Stimulated activated CD4-positive, alpha-beta T cell treated with anti-CD3 and anti-CD28 coated beads, TNF-alpha, amount 100 ng/mL, for 4 hours (primary cell): ENCODE measurements at places on chromosomes 16 and 17.

DNA sequence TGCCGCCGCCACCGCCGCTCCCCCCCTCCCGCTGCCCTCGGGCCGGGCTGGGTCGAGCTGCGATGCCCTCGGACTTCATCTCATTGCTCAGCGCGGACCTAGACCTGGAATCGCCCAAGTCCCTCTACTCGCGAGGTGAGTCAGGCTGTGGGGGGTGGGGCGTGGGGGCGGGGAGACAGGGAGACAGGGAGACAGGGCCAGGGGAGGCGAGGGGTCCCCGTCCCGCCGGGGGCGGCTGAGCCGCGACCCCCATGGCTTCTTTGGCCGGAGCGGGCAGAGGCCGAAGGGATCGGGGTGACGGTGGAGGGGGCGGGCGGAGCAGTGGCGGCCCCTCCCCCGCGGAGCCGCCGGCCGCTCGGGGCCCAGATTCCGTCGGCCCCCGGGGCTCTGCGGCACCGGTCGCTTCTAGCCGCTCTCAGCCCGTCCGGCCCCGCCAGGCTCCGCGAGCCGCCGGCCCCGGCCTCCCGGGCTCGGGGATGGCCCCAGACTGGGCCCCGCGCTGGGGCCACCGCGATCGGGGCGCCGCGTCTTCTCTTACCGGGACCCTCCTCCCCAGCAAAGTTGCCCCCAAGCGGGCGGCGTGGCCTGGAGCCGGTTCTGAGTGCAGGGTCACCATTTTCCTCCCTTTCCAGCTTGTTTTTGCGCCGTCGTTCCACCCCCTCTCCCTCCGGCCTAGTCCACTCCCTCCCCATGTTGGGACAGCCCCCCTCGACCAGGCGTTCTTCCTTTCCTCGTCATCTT lies 644 bp downstream of the NFAT5 start:
- peak; percentile 3 for DNase-seq

GRCh38 chr17:41523787-41524186 lies 4.3 kb downstream of the KRT19 start:
- no peak for DNase-seq

GRCh38 chr16:26749072-26749471 lies 317.7 kb upstream of the C16orf82 start:
- no peak for DNase-seq

GRCh38 chr16:24045641-24046040 lies 209.9 kb downstream of the PRKCB start:
- DNase-seq, result no peak

- DNase-seq, result peak; percentile 38
These were observed 479 bp downstream of the ITGA3 start for GRCh38 chr17:50056217-50056960.

GRCh38 chr17:42399121-42399520 lies 10.9 kb upstream of the STAT3 start:
- DNase-seq, result no peak

DNA sequence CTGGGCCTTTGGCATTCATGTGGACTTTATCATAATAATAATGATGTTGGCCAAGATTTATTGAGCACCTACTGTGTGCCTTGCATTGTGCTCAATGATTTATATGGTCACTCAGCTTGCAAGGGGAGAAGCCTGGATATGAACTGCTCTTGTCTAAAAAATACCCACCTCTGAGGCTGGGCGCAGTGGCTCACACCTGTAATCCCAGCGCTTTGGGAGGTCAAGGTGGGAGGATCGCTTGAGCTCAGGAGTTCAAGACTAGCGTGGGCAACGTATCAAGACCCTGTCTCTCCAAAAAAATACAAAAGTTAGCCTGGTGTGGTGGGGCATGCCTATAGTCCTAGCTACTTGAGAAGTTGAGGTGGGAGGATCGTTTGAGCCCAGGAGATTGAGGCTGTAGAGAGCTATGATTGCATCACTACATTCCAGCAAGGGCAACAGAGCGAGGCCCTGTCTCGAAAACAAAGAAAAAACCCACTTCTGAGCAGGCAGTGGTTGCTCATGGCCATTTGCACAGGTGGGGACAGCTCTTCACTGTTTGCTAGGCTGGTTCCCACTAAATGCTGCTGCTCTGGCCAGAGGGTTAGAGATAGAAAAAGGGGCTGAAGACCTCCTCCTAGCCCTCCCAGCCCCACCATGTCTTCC lies 4.3 kb upstream of the ADGRG1 start:
- DNase-seq, result no peak

DNA sequence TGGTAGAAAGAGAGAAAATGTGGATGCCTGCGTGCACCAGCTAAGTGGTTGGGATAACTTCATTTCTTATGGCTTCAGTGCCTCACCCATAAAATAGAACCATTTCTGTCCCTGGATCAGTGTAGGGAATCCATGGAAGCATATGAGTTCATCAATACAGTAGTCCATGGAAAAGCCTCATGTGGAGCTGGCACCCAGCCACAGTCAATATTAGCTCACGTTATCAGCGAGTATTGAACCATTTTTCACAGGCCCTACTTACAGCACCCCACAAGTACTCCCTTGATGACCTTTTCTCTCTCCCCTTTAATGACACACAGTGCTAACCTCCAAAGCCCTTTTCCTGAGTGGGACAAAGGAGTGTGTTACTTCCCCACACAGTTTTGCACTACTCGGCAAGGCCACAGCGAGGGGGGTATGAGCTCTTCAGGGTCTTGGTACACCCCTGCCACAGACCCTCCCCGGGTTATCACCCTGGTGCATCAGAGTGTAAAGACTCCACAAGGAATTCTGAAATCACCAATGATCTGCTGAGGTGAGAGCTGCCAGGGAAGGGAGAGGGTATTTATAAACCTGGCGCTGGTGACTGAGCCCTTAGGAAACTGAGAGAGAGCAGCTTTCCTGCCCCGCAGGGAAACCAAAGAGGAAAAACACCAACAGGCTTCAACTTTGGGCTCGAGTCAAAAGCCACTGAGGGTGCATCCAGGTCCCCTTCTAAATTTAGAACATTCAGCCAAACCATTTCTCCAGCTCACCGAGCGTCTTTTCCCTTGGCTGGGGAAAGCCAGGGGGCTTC lies 36.9 kb downstream of the DYNLRB2 start:
- DNase-seq, result no peak

DNA sequence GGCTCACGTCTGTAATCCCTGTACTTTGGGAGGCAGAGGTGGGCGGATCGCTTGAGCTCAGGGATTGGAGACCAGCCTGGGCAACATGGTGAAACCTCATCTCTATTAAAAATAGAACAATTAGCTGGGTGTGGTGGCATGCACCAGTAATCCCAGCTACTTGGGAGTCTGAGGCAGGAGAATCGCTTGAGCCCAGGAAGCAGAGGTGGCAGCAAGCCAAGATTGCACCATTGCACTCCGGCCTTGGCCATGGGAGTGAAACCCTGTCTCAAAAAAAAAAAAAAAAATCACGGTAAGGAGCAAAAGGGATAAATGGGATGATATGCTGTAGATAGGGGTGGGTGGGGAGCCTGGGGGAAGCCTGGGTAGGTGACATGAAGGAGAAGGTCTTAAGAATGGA lies 20.4 kb upstream of the TMEM98 start:
- no peak for DNase-seq

- no peak for DNase-seq
These were observed 18.5 kb downstream of the ITGB4 start for GRCh38 chr17:75739801-75740200.

DNA sequence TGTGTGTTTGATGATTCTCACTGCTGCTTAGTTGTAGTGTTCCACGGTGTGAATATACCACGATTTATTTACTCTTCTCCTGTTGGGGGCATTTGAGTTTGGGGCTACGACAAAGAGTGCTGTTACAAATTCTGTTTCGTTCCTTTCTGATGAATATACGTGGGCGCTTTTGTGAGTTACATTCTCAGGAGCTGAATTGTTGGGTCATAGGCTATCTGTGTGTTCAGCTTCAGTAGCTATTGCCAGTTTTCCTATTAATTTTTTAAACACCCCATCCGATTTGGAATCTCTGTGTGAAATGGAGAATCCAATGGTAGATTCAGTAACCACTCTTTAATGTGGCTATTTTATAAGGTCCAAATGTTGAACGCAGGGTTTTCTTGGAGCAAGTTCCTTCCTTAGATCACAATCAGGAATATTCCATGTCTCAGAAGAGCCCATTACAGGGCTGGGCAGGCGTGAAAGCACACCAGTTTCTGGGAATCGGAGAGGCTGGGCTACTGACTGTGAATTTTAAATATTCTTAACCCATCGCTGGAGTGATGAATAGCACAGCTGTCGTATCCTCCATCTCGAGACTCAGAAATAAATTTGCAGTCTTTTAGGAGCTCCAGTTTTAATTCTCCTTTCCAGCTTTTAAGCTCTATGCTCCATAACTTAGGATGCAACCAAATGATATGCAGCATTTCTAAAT lies 115.9 kb downstream of the PITPNC1 start:
- no peak for DNase-seq

GRCh38 chr17:75147878-75148546 lies 6.3 kb downstream of the JPT1 start:
- DNase-seq, result no peak

GRCh38 chr16:4474192-4474961 lies at the start of gene NMRAL1:
Gene NMRAL1 (minus strand): TSS chr16:4474625. CDS start chr16:4474132, 493 bp downstream.
- DNase-seq, result peak; percentile 50

DNA sequence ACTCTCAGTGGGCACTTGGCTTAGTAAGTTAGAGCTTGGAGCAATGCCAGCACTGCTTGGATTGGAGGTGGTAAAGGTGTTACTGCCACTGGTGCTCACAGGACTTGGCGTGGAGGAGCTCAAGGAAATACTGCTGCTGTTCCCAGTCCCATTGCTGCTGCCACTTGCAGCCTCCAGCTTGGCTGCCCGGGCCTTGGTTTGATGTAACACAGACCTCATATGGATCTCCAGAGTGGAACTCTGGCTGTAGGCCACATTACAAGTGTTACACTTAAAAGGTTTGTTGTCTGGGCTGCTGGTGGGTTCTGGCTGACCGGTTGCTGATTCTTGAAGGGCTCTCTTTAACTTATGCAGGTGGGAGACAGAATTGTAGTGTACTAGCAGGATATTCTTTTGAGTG lies 250.3 kb downstream of the ZFHX3 start:
- no peak for DNase-seq

- no peak for DNase-seq
These were observed 60.1 kb upstream of the DYNLRB2 start for GRCh38 chr16:80480664-80481063.

GRCh38 chr16:59046335-59046734 lies 312.2 kb upstream of the GOT2 start:
- DNase-seq, result no peak

- peak; percentile 37 for DNase-seq
These were observed at the start of gene FA2H for GRCh38 chr16:74774223-74775139. Gene FA2H (minus strand): TSS chr16:74774820. CDS start chr16:74774755, 65 bp downstream.

GRCh38 chr17:37512442-37513068 lies 22.9 kb downstream of the DUSP14 start:
- no peak for DNase-seq

DNA sequence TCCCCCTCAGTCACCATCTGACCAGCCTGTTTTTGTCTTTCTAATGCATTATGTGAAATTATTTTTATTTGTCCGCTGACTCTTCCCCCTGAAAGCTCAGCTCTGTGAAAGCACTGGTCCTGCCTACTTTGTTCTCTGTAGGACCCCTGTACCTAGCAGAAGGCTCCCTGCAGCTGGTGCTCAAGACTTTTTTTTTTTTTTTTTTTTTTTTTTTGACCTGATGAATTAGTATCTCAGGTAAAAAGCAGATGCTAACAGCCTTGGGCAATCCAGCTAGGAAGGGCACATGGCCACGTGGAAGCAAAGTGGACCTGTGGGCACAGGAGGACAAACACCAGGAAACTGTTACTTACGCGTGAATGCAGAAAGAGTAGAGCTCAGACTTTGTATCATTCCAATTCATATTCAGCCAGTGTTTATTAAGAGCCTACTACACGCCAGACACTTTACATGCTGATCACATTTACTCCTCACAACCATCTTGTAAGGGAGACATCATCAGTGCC lies 629 bp upstream of the UNC119 start:
- no peak for DNase-seq

GRCh38 chr16:18959031-18959505 lies 24.7 kb upstream of the TMC7 start:
- DNase-seq, result no peak

DNA sequence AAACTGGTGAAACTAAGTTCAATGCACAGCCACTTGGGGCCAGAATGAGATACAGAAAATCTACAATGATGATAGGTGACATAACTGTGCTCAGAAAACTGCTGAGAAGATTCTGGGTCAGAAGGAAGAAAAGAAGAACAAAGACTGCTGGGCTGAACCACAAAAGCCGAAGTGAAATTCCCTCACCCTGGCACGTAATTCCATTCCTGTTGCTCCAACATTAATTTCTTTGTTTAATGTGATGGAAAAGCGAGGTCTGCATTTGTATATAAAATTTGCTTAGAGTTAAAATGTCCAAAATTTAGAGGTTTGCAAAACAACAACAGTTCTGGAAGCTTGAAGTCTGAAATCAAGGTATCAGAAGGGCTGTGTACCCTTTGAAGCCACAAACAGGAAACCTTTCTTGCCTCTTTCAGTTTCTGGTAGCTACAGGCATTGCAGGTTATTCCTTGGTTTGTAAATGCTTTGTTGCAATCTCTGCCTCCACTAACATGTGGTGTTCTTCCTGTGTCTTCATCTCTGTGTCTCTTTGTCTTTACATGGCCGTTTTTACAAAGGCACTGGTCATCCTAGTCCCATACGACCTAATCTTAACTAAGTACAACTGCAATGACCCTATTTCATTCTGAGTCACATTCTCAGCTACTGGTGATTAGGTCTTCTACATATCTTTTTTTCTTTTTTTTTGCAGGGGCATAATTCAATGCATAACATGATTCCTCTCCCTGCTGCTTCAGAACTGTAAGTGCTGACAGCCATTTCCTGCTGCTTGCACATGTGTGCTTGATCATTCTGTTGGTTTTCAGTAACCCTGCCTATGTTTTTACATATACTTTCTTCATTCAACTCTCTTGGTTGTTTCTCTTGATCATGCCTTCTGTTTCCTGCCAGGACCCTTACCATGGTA lies 603.0 kb upstream of the CDH8 start:
- no peak for DNase-seq

DNA sequence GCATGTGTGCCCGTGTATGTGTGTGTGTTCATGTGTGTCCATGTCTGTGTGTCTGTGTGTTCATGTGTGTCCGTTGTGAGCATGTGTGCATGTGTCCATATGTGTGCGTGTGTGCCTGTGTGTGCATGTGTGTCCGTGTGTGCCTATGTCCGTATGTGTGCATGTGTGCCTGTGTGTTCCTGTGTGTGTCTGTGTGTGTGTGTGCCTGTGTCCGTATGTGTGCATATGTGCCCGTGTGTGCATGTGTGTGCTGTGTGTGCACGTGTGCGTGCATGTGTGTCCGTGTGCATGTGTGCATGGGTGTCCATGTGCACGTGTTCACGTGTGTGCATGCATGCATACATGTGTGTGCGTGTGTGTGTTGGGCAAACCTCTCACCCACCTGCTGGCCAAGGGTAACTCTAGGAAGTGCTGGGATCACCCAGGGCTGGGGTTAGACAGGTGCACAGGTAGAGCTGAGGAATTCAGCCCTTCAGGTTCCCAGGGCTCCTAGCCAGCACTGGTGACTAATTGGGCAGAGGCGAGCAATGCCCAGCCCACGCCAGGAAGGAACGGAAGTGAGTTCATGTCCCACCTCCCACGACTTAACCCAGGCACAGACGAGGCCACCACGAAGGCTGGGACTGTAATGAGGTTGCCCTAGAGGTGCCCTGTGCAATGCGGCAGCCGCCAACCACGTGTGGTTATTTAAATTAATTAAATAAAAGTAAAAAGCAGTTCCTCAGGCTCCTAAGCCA lies 8.2 kb upstream of the CSNK1D start:
- DNase-seq, result no peak

GRCh38 chr16:79162977-79163376 lies 437.6 kb downstream of the MAF start:
- DNase-seq, result no peak

- no peak for DNase-seq
These were observed 81.3 kb downstream of the SSH2 start for GRCh38 chr17:29848737-29849136.

GRCh38 chr17:2706911-2707510 lies 4.6 kb downstream of the CLUH start:
- DNase-seq, result no peak
